ENCODE measurements at places on chromosomes 12 and 14.

DNA sequence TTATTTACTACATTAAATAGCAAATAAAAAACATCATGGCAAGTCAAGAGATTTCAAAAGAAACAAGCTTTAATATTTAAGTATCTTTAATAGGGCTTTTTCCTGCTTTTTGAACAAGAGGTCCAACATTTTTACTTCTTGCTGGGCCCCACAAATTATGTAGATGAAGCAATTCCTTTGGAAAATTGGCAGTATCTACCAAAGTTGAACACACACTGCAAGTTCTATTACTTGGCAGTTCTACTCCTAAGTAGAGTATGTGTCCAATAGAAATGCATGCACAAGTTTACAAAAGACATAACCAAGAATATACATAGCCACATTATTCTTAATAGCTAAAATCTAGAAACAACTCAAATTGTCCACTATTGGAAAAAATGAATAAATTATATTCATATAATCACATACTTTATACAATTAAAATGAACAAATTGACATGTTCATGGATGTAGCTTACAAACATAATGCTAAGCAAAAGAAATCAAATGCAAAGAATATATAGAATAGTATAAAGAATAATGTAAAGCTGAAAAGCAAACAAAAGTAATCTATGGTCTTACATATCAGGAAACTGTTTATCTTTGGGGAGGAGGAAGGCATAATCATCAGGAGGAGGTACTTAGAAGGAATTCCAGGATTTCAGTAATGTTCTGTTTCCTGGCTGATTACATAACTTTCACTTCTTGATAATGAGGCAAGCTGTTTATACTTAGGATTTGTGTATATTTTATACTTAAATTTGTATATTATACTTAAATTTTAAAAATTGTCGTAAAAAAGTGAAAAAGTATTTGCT lies 6.5 kb upstream of the TMBIM4 start:
- DNase-seq, result no peak

DNA sequence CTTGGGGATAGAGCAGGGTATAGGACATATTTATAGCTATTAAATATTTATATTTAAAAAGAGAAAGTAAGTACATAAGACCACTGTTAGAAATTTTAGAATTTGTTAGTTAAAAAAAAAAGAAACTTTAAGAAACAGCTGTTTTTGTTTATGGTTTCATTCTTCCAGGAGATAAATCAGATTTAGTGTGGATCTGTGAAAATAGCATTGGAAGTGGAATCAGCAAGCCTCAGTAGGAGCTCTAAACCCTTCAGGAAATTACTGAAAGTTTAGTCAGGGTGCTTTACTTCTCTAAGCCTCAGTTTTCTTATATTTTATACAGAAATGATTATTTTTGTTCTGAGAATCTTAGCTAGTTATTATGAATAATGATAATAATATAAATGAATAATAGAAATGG lies 316.0 kb upstream of the NOVA1 start:
- DNase-seq, result no peak

- no peak for DNase-seq
These were observed 406.3 kb upstream of the DCN start for GRCh38 chr12:91588874-91589454.

DNA sequence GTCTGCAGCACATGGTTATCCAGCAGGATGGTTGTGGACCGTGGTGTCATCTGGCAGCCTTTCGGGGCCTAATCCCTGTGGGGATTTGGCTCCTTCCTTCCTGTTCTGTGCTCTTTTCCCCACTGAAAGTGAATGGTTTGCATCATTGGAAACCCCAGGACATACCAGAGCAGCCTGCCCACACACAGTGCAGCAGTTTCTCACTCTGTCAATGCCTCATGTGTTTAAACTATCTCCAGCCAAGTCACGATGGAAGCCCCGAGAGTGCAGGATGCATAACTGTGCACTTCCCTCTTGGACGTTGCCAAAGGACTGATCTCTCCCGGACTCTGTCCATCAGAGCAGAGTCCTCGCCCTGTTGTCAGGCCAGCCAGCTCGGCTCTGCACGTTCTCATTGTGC lies 29.0 kb upstream of the AMN start:
- DNase-seq, result no peak

GRCh38 chr12:50132505-50133135 lies 20.6 kb downstream of the COX14 start:
- DNase-seq, result no peak

Data from activated naive CD8-positive, alpha-beta T cell treated with anti-CD3 and anti-CD28 coated beads for 36 hours (primary cell).